ENCODE measurements at places on chromosomes 1 and 21.

GRCh38 chr1:221740993-221741702 lies 741 bp downstream of the DUSP10 start:
- peak; percentile 15 for DNase-seq

- peak; percentile 86 for DNase-seq
Measured at GRCh38 chr1:160781186-160781766, 14.7 kb upstream of the LY9 start.

DNA sequence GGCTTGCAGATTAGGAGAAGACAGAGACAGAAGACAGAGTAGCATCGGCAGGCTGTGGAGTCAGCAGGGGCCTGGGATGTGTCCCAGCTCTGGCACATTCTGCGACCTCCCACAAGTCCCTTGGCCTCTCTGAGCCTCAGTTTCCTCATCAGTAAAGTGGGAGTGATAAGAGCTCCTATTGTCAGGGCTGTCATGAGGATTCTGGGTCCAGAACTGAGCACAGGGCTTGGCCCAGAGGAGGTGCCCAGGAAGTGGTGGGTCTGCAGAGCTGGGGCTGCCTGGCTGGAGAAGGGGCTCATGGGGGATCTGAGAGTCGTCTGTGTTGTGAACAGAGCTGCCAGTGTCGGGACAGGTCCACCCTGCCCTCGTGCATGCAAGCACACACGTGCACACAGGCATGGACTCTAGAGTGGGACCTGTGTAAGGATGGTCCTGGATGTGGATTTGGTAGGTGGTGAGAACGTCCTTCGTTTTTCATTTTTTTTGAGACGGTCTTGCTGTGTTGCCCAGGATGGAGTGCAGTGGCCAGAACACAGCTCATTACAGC lies 262.9 kb downstream of the PTPRU start:
- DNase-seq: no peak

- DNase-seq: no peak
Measured at GRCh38 chr1:203437696-203438315, 37.8 kb upstream of the PRELP start.

DNA sequence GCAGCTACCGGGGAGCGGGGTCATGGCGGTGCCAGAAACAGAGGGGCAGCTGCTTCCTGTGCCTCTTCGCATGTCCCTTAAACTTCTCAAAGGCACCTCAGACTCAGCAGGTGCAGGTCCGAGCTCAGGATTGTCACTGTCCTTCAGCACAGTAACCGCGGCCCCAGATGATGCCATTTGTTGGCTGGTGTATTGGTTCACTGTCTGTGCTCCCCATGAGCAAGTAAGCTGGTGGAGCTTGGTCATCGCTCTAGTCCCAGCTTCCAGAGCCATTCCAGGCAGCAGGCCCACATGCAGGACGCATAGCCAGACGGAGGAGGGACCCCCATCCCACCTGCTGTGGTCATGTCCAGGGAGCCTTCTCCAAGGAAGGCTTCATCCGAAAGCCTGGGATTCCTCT lies 154.0 kb upstream of the AJAP1 start:
- DNase-seq: no peak

- DNase-seq: no peak
Measured at GRCh38 chr21:17343055-17343454, 169.8 kb upstream of the CXADR start.

GRCh38 chr1:102071451-102071850 lies 74.7 kb upstream of the OLFM3 start:
- DNase-seq: no peak

DNA sequence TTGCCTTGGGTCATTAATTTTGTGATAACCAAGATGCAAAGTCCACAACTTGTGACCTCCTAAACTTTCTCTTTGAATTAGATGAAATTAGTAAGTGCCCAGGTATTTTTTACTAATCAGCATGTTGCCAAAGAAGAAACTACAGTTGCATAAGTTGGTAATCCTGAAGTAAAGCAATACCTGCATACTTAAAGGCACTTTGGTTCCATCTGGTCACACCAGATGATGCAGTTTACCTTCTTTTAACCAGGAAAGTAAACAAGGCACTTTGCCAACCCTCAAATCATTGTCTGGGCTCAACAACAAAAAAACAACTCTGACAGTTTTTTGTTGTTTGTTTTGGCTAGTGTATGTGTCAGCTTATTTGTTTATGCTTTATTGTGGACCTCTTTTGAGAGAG lies 55.5 kb upstream of the DYNLT5 start:
- no peak for DNase-seq

DNA sequence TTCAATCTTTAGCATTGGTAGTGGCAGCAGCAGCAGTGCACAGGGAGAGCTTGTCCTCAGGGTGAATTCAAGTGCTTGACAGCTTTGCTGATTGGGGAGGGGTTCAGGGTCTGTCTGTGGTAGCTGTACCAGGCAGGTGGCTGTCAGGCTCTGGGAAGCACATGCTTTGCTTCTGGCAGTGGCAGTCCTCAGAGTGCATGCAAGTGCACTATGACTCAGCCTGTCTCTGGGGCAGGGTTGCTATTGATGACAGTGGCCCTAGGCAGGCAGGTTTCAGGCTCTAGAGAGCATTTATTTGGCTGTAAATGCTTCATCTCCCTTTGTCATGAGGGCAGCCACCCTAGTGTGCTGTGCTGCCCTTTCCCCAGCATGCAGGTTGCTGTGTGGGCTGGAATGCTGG lies 251.9 kb upstream of the LRRC7 start:
- peak; percentile 90 for DNase-seq

DNA sequence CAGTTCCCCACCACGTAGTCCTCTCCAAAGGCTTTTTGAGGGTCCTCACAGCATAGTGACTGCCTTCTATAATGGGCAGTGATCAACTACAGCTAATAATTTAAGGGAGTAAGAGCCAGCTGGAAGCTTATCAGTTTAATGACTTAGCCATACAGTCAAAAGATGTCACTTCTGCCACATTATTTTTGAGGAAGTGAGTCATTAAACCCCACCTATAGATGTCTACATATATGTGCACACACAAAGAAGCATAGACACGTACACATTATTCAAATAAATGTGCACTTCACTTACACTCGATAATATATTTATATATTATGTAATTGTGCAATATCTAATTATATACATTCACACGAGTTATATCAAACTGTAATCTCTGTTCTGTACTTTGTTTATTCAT lies 1704.7 kb downstream of the KCNT2 start:
- no peak for DNase-seq

- DNase-seq: no peak
Measured at GRCh38 chr1:244846653-244847052, 11.2 kb downstream of the COX20 start.

- DNase-seq: no peak
Measured at GRCh38 chr1:155073377-155074242, 5.0 kb upstream of the EFNA3 start.

- peak; percentile 34 for DNase-seq
Measured at GRCh38 chr1:38071312-38072256, 25.0 kb upstream of the POU3F1 start.

- peak; percentile 70 for DNase-seq
Measured at GRCh38 chr1:3651026-3651929, 1.0 kb upstream of the TP73 start.

GRCh38 chr1:169894424-169895145 lies 889 bp upstream of the SCYL3 start:
- no peak for DNase-seq

DNA sequence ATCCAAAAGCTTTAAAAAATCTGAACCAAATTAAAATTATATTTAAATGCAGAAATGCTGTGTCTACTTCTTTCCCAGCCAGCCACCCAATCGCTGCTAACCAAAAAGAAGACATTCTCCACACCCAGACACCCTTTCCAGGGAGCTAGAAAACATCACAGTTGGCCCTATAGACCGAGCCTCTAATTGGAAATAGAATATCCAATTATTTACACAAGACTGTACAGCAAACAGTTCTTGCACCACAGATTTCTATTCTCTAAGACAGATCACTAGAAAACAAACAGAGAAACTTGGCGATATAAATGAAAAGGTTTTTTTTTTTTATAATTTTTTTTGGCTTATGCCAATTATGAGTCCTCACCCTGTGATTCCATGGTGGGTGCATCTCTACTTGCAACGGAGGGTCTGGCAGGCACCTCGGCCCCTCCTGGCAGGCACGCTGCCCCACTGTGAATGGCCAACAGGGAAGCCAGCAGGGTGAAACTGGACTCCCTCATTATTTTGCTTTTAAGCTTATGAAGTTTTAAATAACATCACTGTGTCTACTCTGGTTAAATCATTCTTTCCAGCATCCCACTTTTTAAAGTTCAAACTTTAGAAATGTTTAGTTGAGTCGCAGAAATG lies 29.2 kb downstream of the BCAR3 start:
- no peak for DNase-seq

DNA sequence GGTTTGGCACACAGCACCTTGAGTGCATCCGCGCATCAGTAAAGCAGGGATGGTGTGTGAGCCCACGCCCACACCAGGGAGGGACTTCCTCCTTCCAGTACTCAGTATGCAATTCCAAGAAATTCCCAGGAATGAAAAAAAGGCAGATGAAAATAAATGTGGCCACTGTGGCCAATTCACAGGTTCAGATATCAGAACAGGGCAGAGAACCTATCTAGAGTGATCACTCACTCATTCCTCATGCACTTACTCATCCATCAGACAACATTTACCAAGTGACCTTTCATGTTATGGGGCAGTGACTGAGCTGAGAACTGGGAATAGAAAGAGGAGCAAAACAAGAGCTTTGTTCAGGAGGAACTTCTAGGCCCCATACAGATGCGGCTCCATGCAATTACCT lies 113.7 kb downstream of the ZSCAN20 start:
- DNase-seq: no peak

DNA sequence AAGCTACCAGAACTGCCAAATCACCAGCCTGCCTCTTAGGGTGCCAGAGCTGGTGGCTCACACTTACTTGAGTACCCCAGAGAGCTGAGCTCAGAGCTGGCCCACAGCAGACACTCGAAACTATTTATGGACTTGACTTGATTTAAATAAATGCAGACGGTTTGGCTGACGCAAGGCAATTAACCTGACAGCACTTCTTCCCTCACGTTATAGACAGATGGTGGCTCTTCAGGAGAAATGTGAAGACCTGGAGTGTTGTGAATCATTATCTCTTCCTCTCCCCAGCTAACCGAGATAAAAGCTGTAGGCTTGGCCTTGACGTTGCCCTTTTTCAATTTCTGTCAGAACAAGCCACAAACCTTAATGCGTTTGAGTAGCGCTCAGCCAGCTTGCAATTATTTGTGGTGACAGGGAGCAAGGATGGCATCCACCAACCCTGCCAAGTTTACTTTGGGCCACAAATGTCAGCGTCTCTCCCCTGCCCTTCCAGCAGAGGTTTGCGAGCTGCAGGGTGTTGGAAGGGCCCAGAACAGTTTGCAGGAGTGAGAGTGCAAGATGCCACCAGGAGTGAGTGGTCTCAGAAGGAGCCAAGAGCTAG lies 34.0 kb upstream of the BCAR3 start:
- no peak for DNase-seq

- DNase-seq: no peak
Measured at GRCh38 chr1:81408419-81408818, 392.3 kb upstream of the ADGRL2 start.

DNA sequence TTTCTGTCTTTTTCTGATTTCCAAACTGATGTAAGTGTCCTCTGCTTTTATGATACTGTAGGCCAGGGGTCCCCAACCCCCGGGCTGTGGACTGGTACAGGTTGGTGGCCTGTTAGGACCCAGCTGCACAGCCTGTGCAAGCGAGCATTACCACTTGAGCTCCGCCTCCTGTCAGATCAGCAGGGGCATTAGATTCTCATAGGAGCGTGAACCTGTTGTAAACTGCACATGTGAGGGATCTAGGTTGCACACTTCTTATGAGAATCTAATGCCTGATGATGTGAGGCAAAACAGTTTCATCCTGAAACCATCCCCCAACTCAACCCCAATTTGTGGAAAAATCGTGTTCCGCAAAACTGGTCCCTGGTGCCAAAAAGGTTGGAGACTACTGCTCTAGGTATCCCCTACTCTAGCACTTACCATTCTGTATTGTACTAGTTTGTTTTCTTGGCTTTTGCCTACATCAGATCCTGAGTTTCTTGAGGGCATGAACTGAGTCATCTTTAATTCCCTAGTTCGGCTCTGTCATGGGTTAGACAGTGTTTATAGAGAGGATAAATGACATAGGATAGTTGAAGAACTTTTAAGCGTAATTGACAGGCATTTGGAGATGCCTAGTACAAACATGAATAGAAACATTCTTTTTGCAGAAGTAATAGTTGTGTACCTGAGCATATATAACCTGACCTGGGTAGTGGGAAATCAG lies 4.1 kb downstream of the ABCD3 start:
- DNase-seq: no peak

DNA sequence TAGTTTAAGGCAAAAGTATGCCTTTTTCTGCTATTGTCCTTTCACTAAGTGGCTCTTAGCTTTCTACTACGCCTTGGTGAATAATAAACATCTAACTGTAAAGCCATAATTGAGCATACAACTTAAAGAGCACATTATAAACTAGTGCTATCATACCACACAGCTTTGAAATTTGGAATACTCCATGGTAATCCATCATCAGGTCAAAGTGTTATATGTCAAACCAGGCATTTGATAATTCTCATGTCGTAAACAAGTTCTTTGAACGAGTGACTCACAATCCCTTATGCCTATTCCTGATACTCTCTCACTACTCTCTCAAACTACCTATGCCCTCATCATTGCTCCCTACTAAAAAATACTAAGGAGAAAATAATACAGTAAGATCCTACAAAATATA lies 60.3 kb upstream of the FMN2 start:
- no peak for DNase-seq

- DNase-seq: peak; percentile 97
Measured at GRCh38 chr1:156123356-156124196, 9.1 kb downstream of the LMNA start.

All from ELF-1 (cell line).